Fibroblast of skin of abdomen (primary cell): ENCODE measurements at places on chromosomes 3 and 15.

GRCh38 chr15:66619152-66619903, 53.5 kb upstream of the LCTL start:
- DNase-seq: peak; percentile 61

DNA sequence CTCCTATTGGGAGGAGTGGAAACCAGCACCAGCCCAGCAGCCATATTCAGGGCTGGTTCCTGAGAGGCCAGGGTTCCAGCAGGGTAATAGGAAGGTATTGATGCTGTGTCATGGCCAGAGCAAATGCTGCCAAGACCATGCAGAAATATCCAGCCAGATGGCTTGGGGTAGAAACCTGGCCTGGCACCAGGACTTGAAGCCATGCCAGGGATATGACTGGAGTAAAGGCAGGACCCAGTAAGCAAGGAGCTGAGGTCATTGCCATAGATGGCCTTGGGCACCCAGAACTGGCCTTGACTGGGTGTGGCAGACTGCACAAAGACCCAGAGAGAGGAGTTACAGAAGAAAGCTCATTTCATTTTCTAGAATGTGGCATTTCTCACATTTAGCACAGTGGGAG, 257.6 kb upstream of the GOLGA6L4 start:
- DNase-seq: no peak

- no peak for DNase-seq
Measured at GRCh38 chr3:43692085-43692855, 1.5 kb downstream of the ABHD5 start.

DNA sequence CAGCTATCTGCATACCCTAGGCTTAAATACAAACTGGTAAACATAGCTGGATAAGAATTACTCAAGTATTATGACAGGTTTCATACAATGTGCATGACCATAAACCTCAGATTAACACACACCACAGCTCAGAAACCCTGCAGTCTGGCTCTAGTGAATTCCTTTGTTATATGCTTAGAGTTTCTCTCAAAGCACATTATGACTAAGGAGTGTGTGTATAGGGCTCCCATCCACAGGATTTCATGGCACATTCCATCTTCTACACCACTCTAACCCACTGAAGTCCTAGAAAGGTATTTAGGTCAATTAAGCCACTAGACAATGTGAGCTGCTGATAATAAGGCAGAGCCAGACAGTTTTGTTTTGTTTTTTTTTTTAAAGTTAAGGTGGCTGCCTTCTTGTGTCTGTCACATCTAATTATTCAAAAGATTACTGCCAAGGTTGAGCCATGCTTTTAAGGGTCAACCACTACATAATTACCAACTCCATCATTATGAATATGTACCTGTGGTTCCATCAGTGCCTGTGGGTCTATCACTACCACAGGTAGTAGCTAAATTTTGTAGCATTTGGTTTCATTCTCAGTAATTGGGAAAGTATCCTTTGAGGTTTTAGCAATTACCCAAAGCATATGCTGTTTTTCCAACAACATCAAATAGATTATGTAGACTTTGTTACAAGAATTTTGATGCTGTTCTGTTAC, 107.0 kb downstream of the ALCAM start:
- DNase-seq: peak; percentile 94

- DNase-seq: no peak
Measured at GRCh38 chr3:197793247-197793646, 2.2 kb downstream of the LRCH3 start.

- no peak for DNase-seq
Measured at GRCh38 chr15:66505818-66506217, 692 bp downstream of the ZWILCH start.

GRCh38 chr3:79809106-79809505, 41.3 kb upstream of the ROBO1 start:
- DNase-seq: no peak

DNA sequence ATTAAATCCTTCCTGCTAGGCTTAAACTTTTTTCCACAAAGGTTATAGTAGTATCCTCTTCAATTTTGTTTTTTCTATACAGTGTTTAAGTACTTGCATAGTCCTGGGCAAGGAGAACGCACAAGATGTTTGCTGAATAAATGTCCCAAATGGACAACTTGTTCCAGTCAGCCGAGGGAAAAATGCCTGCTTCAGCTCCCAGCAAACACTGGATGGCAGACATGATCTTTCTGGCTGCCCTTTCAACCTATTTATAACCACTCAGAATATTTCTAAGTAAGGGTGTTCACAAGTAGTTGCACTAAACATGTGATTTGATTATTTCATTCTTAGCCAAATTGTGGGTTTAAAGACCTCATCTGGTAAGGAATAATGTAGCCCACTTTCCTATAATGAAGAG, 29.8 kb downstream of the GNB4 start:
- no peak for DNase-seq

- peak; percentile 14 for DNase-seq
Measured at GRCh38 chr3:177679568-177680471, 482.5 kb upstream of the TBL1XR1 start.

DNA sequence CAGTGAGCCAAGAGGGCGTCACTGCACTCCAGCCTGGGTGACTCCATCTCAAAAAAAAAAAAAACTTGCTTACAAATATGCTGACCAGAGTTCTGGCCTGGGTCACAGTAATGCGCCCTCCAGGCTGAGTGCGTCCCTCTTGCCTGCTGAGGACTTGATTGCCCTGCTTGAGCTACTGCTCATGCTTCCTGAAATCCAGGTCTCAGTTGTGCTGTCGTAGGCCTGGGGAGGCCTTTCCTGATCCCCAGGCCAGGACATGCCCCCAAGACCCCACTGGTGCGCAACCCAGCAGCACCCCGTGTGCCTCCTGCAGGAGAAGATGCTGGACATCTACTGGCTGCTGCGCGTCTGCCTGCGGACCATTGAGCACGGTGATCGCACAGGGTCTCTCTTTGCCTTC, 7.3 kb downstream of the AMIGO3 start:
- no peak for DNase-seq

DNA sequence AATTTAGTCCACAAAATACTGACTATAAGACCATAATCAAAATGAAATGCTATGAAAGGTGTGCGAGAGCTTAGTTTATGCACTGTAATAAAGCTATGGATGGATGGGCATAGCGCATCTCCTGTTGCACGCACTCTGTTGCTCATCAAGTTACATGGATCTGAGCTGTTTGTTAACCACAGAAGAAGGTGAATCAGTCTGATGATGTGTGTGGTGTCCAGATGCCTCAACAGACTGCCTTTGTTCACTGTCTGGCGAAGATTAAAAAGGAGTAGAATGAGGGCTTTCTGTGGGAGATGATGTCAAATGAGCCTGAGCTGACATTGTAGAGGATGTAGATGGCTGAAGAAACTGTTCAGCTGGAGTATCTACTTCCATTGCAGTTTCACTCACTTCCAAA, 36.1 kb downstream of the NSMCE3 start:
- DNase-seq: peak; percentile 64

GRCh38 chr3:104137116-104137515, 1229.6 kb upstream of the ALCAM start:
- DNase-seq: no peak

DNA sequence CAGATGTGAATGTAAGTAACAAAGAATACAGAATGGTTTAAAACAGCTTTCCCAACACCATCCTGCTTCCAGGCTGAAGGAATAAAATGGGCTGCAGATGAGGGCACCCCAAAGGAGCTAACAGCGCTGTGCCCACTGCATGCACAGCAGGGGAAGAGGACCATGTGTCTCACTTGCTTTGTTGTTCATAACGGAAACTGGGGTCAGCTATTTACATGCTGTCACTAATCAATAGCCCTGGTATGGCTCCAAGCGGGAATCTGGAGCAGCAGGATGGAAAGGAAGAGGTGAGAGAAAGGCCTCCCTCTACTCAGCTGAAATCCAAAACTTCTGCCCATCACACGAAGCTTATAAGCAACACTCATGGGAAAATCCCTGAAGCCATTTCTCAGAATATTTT, 67.4 kb downstream of the TBC1D2B start:
- no peak for DNase-seq

- DNase-seq: no peak
Measured at GRCh38 chr3:115415246-115415996, 207.9 kb upstream of the GAP43 start.

DNA sequence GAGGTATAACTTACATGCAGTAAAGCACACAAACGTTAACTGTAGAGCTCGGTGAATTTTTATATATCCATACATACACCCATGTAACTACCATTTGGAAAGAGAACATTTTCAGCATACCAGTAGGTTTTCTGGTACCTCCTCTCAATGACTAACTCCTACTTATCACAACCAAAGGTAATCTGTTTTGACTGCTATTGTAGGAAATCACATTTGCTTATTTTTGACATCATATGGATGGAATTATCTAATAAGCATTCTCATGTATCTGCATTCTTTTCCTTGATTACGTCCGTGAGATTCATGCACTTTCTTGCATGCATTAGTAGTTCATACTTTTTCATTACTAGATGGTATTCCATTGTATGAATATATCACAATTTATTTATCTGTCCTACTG, 76.8 kb downstream of the CSNK1G1 start:
- peak; percentile 9 for DNase-seq

DNA sequence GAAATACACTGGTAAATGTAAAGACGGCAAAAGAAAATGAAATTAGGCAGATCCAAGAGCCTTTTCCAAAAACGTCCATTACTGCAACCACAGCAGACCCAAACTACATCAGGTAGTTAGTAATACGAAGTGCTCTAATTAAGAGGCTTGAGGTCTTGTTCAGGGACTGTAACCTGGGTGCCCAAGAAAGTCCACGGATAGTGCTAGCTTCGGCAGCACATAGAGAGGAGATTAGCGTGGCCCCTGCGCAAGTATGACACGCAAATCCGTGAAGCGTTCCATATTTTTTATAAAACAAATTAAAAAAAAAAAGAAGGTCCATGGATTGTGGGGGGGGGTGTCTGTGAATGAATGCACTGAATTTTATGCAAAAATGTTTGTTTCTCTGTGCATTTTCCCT, 1.4 kb downstream of the COPB2 start:
- no peak for DNase-seq

GRCh38 chr3:69869643-69870042, 129.9 kb upstream of the SAMMSON start:
- DNase-seq: peak; percentile 55

DNA sequence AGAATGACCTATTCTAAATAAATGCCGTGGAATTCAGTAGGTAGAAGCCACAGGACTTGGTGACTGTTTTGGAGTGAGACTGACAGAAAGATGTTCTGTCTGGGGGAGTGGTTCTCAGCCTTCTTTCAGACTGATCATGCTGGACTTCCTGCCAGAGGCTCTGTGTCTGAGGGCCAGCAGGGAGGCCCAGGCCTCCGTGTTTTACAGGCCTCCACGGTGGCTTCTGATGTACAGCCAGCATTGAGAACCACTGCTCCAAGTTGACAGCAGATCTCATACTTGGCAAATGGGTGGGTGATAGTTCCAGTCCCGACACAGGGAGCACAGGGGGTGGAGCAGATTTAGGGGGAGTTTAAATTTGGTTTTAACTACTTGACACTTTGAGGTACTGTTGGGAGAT, 6.7 kb upstream of the PIGZ start:
- DNase-seq: no peak

DNA sequence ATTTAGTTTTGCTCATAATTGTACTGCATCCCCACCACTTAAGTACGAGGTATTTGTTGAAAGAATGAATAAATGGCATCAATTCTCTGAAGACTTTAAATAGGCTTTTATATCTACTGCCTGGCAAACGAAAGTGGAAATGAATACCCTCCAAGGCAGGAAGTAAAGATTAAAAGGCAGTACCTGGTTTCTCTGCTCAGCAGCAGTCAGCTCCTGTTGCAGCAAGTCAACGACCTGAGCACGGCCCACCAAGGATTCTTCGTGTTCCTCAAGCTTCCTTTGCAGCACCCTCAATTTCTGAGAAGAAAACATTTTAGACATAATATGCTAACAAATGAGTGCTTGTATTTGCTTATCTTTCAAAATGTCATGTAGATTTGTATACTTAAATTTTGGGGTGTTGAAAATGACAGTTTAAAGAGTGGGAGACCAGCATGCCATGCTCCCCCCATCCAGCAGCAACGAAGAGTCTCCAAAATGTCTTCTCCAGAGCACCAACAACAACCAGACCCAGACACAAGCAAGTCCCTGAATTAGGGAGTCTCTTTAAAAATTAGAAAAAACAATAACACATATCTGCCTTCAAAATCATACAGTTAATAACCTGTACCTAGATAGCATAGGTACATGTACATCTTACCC, 31.2 kb downstream of the GOLGB1 start:
- DNase-seq: no peak

DNA sequence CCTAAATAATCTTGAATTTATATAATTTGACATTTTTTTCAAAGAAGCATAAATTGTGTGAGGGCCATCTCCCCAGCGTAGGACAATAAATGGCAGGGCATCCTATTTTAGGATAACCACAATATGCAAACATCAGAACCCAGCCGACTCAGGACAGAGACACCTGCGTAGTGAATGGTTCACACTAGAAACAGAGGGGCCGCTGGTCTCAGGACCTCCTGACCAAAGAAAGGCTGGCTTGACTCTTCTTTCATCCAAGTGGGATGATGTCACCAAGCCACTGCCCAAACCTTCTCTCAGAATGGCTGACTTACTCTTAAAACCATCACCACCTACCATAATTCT, 162.1 kb downstream of the FOXP1 start:
- DNase-seq: no peak

DNA sequence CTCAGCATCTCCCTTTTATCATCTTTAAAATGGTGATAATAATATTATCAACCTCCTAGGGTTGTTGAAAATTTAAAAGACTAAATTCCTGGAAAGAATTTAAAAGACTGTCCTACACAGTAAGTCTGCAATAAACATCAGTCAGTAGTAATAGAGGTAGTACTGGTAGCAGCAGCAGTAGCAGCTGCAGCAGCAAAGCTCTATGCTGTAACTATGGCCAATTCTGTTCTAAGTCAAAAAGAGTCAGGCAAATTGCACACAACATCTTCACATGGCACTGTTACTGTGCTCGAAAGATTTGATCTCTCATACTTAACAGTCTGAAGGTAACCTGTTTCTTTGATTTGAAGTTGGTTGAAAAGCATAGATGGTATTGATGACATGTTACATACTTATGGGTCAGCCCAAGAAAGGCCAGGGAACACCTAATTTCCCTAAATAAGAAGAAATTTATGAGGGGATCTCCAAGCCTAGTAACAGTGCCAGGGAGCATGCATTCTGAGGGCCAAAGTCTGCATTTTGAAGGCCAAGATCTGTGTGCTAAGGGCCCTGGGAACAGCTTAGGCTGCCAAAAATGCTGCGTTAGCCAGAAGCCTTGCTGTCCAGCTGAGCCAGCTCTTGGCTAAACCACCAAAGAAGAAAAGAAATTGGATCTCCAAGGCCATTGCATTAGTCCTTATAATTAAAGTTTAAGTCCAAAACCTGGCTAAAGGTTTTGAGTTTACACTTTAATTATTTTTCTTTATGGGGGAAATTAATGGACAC, 68.2 kb downstream of the SIDT1 start:
- no peak for DNase-seq

GRCh38 chr3:186105543-186105942, 3.3 kb downstream of the ETV5 start:
- no peak for DNase-seq

DNA sequence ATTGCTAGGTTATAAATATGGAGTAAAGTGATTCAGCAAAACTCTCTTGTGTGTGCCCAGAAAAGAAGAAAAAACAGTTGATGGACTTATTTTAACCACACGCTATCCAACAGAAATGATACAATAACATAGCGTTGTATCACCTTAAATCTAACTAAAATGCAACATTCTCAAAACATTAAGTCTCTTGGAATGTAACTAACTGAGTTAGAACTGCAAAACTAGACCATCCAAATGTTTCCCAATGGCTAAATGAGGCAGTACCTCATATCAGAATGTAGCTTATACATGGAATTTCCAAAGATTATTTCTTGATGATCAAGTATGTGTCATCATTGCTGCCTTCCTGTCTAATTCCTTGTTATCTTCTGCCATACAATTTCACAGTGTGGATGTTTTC, 187.9 kb downstream of the CNTN3 start:
- peak; percentile 79 for DNase-seq
